Activated naive CD4-positive, alpha-beta T cell treated with anti-CD3 and anti-CD28 coated beads for 36 hours (primary cell): ENCODE measurements at places on chromosomes 3 and 15.

GRCh38 chr3:127408022-127408683 lies 120.3 kb upstream of the PRR20G start:
- H3K4me3 ChIP-seq, result no peak overlapping the region
- peaks cover 17% of the 10 kb centered on the region for H3K27me3 ChIP-seq
- DNase-seq, result no peak
- no peaks in the 10 kb centered on the region for H3K36me3 ChIP-seq
- no peak overlapping the region for H3K27ac ChIP-seq

GRCh38 chr3:138513090-138513843 lies 78.9 kb downstream of the ESYT3 start:
- peaks cover 6% of the 10 kb centered on the region for H3K4me1 ChIP-seq
- H3K27me3 ChIP-seq, result no peaks in the 10 kb centered on the region
- no peak overlapping the region for H3K4me3 ChIP-seq
- peak; percentile 10 for DNase-seq

DNA sequence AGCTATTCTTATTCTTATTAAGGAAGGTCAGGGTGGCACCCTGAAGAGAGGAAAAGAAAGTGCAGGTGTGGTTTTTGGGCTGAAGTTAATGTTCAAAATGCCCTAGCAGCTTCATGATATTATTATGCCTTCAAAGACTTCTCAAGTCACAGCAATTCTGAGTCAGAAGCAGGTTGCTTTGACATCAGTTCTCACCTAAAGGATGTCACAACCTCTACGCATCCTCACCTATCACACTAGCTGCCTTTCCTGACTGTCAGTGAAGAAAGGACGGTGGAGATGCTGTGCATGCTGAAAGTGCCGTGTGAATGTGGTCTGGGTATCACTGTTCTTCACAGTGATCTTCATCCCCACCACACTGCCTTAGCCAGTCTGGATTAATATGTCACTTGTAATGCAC lies 49.6 kb downstream of the NPTN start:
- no peak overlapping the region for H3K27ac ChIP-seq
- DNase-seq, result no peak
- H3K4me1 ChIP-seq, result no peaks in the 10 kb centered on the region
- no peaks in the 10 kb centered on the region for H3K27me3 ChIP-seq

GRCh38 chr15:68399096-68400065 lies 32.6 kb downstream of the ITGA11 start:
- H3K4me1 ChIP-seq, result no peaks in the 10 kb centered on the region
- H3K36me3 ChIP-seq, result no peaks in the 10 kb centered on the region
- no peak overlapping the region for H3K4me3 ChIP-seq
- H3K27me3 ChIP-seq, result peaks cover 5% of the 10 kb centered on the region

GRCh38 chr15:62896380-62896866 lies 146.1 kb upstream of the TPM1 start:
- no peak for DNase-seq
- no peaks in the 10 kb centered on the region for H3K4me1 ChIP-seq
- no peaks in the 10 kb centered on the region for H3K27me3 ChIP-seq
- no peak overlapping the region for H3K27ac ChIP-seq
- no peak overlapping the region for H3K4me3 ChIP-seq
- H3K36me3 ChIP-seq, result no peaks in the 10 kb centered on the region

- no peak overlapping the region for H3K4me3 ChIP-seq
- peaks cover 5% of the 10 kb centered on the region for H3K27me3 ChIP-seq
- H3K36me3 ChIP-seq, result no peaks in the 10 kb centered on the region
- peaks cover 3% of the 10 kb centered on the region for H3K4me1 ChIP-seq
Measured at GRCh38 chr3:194321693-194322640, 29.2 kb downstream of the CPN2 start.

DNA sequence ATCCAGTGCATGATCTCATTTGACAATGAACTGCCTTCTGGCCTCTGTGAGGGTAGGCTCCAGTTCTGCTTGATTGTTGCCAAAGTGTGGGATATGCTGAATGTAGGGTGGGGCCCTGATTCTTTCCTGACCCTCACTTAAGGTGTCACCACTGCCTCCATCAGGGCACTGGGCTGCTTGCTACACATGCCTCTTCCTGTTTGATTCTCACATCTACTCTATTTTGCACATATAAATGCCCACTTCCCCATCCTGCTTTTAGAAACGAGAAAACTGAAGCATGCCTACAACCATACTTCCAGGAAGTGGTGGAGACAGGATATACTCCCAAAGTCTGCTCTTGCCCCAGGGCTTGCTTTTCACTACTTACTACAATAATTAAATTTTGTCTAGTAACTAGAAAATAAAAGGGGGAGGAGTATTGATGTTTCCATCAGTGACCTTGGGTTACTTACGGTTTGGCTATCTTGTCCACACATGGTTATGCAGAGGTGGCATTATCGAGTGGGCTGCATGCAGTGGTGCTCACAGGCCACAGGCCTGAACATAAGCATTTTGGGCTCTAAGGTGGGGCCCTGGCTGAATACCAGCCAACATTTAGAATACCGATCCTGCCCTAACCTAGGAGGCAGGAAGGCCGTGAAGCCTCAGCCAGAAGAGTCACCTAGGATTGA lies 6.7 kb downstream of the ZDHHC3 start:
- H3K4me1 ChIP-seq, result peaks cover 63% of the 10 kb centered on the region
- H3K36me3 ChIP-seq, result peaks cover 2% of the 10 kb centered on the region

GRCh38 chr3:171240504-171240835 lies 213.9 kb upstream of the SLC2A2 start:
- no peak overlapping the region for H3K4me3 ChIP-seq
- H3K27me3 ChIP-seq, result no peaks in the 10 kb centered on the region
- no peak overlapping the region for H3K27ac ChIP-seq
- peaks cover 17% of the 10 kb centered on the region for H3K4me1 ChIP-seq
